ENCODE measurements at places on chromosomes 16 and 17.

- DNase-seq: peak; percentile 15
Measured at GRCh38 chr17:27651411-27652345, 20.7 kb downstream of the LGALS9 start.

GRCh38 chr17:50303051-50303450 lies 28.8 kb downstream of the TMEM92 start:
- DNase-seq: no peak

DNA sequence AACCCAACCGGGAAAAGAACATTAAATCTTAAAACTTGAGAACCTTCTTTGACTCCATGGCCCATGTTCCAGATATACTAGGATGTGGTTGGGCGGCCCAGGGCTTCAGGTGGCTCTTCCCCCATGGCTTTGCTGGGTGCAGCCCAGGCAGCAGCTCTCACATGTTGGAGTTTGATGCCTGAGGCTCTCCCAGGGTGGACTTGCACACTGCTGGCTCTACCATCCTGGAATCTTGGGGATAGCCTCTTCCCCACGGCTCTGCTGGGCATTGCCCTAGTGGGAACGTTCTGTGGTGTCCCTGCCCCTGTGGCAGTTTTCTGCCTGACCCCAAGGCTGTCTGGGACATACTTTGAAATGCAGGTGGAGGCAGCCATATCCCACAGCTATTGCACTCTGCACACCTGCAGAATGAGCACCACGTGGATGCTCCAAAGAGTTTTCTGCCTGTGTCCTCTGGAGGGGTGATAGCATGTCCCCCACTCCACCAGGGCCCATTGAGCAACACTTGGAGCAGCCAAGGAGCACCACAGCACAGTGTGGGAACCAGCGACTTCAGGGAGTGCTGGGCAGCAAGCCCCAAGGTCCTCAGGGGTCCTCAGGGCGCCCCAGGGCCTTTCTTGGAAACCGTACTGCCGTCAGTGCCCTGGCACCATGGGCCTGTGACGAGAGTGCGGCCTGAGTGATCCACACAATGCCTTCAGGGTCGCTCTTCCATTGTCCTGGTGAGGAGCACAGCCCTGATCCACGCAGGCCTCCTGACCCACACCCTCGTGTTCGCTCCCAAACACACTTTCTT lies 70.8 kb downstream of the GOSR1 start:
- no peak for DNase-seq

DNA sequence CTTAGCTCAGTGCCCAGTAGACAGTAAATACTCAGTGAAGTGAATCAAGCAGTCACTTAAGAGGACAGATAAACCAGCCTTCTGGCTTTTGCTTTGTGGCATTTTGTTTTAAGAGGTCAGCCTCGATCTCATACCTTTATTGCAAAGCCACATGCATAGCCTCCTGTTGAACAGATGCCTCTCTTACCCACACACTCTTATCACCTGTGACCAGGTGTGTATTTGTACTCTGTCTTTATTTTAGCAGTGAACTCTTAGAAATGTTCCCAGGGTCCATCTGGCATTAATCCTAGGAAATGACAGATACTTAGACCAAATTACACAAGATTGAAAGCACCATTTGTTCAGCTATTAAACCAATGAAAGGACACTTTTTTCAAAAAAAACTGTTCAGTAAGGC lies 1426.5 kb downstream of the CDH11 start:
- DNase-seq: no peak

DNA sequence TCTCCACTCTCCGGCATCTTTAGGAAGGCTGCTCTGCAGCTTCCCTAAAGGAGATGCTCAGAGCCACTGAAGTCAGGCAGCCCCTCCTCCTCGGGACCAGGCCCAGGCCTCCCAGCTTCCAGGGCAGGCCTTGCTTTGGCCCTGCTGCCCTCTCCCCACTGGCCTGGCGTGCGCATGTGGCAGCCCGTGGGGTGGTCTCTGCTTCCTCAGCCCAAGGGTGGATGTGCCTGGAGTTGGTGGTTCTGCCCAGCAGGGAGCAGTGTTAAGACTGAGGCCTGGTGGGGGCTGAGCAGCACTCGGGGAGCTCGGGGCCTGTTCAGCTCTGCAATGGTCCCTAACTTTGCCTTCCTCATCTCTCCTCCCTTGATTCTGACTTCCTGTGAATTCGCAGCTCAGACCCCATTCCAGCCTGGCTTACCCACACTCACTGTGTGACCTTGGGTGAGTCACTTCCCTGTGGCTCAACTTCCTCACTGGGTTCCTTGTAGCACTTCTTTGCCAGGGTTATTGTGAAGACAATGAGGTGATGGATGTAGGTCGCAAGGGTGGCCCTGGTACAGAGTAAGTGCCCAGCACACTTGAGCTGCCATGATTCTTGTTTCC lies 63.2 kb downstream of the NKD1 start:
- DNase-seq: peak; percentile 44

GRCh38 chr17:15479703-15480102 lies 12.3 kb upstream of the CDRT4 start:
- DNase-seq: peak; percentile 11

- no peak for DNase-seq
Measured at GRCh38 chr17:83160443-83161297, 81.3 kb downstream of the METRNL start.

All from bronchial epithelial cell (primary cell).